GM12864 (cell line): ENCODE measurements at places on chromosomes 3 and 15.

- no peak for DNase-seq
Observed at GRCh38 chr3:140236836-140237501, 302.0 kb downstream of the CLSTN2 start.

GRCh38 chr15:80689716-80690115 lies 5.4 kb upstream of the ABHD17C start:
- no peak for DNase-seq

- DNase-seq = no peak
Observed at GRCh38 chr3:194208709-194209108, 72.8 kb downstream of the HES1 start.

DNA sequence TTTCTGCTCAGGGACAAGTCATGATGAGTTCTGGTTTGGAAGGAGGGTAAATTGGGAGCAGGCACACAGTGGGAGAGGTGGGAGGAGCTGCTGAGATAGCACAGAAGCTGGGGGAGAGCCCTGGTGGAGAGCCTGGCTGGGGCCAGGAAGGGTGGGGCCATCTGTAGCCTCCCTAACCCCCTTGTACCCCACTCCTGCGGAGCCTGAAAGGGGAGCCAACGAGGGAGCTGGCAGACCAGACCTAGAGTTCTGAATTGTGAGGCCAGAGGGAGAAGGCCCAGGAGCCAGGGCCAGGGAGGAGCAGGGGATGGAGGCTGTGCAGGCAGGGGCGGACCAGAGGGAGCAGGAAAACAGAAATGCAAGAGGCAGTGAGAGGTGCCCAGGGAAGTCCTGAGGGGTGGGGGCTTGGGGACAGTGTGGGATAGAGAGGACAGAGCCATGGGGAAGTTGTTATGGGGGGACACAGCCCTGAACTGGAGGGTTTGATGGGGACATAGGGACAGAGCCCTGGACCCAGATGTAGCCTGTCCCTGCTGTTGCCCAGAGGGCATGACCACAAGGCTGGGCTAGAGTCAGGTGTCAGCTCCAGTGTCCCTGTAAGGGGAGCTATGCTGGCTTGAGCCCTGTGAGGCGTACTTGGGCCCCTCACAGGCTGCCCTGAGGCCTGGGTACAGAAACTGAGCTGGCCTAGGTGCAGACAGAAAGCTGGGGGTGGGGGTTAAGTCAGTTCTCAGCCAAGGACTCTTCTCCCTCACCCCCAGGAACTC lies 1.2 kb downstream of the TMIE start:
- DNase-seq = no peak

- no peak for DNase-seq
Observed at GRCh38 chr15:90482124-90483011, 47.4 kb upstream of the CRTC3 start.

DNA sequence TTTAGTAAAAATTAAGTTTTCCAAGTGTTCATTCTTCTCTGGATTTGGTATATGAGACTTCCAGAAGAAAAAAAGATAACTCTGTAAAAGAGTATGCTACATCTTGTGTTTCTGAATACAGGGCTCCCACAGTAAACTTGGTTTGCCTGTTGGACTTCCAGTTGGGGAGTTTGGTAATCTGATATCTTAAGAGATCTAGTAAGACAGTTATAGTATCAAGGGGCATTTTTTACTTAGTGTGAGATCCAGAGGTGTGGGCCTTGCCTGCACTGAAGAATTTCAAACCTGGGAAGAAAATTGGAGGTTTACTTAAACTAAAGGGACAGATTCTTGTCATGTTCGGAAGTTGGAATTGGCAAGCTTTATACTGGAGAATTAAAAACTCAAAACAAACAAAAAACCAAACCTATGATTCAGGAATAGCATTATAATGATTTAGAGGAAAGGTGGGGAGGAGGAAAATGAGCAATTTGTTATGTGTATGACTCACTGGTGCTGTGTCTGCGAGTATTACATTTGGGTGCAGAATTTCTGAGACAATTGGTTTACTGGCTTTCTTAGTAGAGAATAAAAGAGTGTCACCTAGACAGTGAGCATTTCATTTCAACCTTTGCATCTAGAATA lies 58.9 kb upstream of the ULK4 start:
- DNase-seq = no peak

GRCh38 chr3:50221051-50221410 lies 15.0 kb upstream of the GNAI2 start:
- DNase-seq = no peak

GRCh38 chr3:129985113-129985512 lies 10.6 kb downstream of the TRH start:
- DNase-seq = no peak

- no peak for DNase-seq
Observed at GRCh38 chr15:87633525-87633924, 623.0 kb downstream of the NTRK3 start.

DNA sequence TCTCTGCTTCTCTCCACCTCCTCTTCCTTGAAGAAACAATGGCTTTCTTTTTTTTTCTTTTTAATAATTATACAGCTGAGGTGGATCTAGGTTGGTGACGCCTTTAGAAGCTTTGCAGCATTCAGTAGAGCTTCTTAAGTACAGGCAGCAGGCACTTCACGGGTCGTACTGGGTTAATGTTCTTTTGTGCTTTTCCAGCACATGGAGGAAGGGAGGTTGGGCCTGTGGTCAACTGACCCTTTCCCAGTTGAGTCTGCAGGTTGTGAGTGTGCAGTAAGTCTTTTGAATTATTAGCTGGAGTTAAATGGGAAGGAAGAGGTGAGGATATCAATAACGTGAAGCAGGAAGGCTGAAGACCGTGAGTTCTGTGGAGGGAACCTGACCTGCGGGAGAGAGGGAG lies 7.0 kb downstream of the TRAK1 start:
- DNase-seq = no peak

DNA sequence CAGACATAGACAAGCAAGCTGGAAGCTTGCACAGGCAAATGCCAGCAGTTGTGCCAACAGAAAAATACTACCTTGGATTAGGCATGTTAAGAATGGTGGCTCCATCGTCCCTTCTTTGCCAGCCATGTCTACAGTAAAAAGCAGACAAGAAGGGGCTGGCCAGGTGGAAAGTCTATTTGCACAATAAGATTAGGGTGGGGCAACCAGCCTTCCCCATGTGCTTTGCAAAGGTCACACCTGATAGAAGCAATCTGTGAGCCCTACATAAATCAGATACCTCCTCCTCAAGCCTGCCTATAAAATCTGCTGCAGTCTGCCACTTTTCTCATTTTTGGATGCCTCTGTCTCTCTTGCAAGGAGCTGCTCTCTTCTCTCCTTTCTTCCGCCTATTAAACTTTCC lies 555.9 kb downstream of the RSL24D1 start:
- no peak for DNase-seq

GRCh38 chr15:66840615-66841390 lies 138.8 kb downstream of the SMAD6 start:
- DNase-seq = no peak

GRCh38 chr3:172622916-172623700 lies 87.8 kb downstream of the NCEH1 start:
- DNase-seq = no peak

- DNase-seq = no peak
Observed at GRCh38 chr3:107806536-107806935, 283.8 kb downstream of the BBX start.

- no peak for DNase-seq
Observed at GRCh38 chr3:134576426-134576825, 74.4 kb downstream of the KY start.

DNA sequence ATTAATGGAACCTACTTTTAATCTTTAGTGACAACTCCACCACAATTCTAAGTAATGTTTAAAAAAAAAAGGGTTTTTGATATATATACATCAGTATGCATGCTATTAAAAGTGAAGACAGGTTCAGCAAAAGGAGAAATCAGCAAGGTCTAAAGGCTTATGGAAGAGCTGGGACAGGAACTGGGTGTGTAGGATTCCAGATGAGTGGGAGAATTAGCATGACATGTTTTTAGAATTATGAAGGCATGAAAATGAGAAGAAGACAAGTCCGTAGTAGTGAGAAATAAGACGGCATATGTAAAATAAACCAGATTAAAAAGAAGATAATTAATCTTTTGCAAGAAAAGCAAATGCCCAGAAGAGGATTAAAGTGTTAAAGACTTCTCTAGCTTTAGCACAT lies 52.0 kb downstream of the CBLB start:
- DNase-seq = no peak

- no peak for DNase-seq
Observed at GRCh38 chr15:81170511-81170910, 26.2 kb upstream of the IL16 start.

DNA sequence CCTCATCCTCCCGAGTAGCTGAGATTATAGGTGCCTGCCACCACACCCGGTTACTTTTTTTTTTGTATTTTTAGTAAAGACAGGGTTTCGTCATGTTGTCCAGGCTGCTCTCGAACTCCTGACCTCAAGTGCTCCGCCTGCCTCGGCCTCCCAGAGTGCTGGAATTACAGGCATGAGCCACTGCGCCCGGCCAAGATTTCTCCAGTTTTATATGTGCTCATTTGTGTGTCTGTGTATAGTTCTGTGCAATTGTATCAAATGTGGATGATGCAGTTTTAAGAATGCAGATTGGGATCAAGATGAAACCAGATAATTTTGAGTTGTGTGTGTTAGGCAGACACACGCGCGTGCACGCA lies 68.3 kb downstream of the SLCO3A1 start:
- DNase-seq = no peak

DNA sequence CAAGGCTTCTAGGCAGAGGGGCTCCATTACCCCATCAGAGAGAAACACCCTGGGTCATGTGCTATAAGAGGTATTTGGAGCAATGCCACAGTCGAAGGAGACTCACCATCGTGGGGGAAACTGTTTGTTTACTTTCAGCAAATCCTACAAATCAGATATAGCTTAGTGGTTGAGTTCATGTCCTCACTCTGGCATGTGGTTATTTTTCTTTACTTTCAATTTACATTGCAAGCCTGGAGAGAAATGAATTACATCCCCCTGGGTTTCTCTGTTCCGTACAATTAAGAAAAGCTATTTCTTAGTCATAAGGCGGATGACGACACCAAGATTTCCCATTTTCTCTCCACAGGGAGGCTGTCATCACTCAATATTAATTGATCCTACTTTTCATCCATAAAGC lies 36.9 kb downstream of the RFTN1 start:
- no peak for DNase-seq

- no peak for DNase-seq
Observed at GRCh38 chr3:56796202-56796601, 5.5 kb downstream of the ARHGEF3 start.

- no peak for DNase-seq
Observed at GRCh38 chr15:25887870-25888269, 24.7 kb upstream of the ATP10A start.

GRCh38 chr3:111723293-111724215 lies 128.4 kb upstream of the ZBED2 start:
- no peak for DNase-seq

GRCh38 chr3:45198264-45199260 lies 27.5 kb downstream of the TMEM158 start:
- DNase-seq = no peak

DNA sequence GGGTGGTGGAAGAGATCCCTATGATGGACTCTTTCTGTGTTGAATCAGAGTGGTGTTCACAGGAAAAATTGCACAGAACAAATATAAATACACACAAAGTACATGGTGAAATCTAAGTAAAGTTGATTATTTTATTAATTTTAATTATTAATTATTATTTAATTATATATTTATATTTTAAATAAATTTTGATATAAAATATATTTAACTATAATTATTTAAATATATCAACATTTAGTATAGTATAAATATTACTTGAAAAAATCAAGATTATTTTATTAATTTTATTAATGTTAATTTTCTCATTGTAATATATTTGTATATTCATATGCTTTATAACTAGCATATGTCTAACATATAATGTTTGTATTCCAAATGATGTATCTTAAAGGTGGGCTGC lies 11.3 kb upstream of the ATP10A start:
- DNase-seq = no peak

DNA sequence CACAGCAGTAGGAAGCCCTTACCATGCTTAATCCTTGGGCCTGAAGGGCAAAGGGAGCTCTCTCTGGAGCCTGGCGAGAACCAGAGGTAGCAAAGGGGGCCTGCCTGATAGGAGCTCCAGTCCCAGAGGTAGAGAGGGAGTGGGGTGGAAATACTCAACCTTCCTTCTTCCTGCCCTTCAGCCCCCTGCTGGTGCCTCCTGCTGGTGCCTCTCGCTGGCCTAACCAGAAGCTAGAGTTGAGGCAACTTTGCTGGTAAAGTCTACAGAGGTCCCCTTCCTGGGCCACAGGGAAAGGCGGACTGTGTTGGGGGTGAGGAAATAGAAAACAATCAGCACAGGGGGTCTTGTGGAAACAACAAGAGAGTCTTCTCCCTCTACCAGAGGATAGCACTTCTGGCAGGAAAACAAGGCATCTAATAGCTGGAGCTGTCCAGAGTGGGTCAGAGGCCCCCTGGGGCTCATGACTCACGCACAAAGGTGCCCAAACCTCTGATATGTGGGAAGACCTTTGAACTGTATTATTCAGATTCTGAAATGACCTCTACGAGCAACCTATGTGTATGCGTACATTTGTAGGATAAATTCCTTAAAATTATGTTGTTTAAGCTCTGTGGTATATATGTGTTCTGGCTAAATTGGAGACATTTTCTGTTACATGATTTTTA lies 133.9 kb downstream of the LRRC28 start:
- DNase-seq = no peak

- no peak for DNase-seq
Observed at GRCh38 chr3:57199895-57200297, at the start of gene HESX1. HESX1 (minus strand) TSS chr3:57199978; CDS start chr3:57199918, 60 bp downstream.

- no peak for DNase-seq
Observed at GRCh38 chr3:24377218-24377993, 117.2 kb downstream of the THRB start.

DNA sequence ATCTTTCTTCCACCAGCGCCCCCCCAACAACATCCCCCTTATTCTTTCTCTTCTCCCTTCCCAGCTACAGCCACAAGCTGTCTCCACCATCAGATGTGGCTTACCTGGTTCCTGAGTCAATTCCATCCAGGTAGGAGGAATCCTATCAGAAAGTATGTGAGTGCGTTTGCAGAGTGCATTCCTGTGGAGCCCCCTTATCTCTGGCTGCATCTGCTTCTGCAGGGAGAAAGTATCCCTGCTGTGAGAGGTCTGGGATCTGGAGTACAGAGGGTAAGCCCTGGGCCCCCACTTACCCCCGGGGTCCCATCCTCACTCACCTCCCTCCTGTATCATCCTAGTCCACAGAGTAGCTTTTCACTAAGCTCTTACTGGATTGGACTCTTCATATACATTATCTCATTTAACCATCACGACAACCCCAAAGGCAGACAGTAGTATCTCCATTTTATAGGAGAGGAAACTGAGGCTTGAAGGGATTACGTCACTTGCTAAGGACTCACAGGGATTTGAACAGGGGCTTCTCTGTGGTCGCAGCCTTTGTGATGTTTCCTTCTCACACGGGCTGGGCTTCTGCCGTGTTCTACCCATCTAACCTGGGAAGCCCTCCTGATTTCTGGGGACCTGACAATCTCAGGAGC lies 22.2 kb upstream of the MAGEF1 start:
- DNase-seq = no peak
